A673 (cell line): ENCODE measurements at places on chromosomes 3 and 15. TPM values are rescaled to one million over a fixed set of nuclear protein-coding genes. Genes with fewer than 3 reads are reported as not detected.
A peak's percentile ranks its signal among the peaks of the same experiment; 100 is the strongest.

GRCh38 chr3:188236271-188236670 is 82.3 kb downstream of the LPP start:
- DNase-seq, result no peak
- H3K27me3 ChIP-seq, result no peaks in the 10 kb centered on the region
- no peak overlapping the region for H3K27ac ChIP-seq

GRCh38 chr3:37853691-37854413 is 7.8 kb upstream of the CTDSPL start:
- no peaks in the 10 kb centered on the region for H3K36me3 ChIP-seq
- no peaks in the 10 kb centered on the region for H3K27me3 ChIP-seq
- no peak for DNase-seq
- no peak overlapping the region for H3K4me3 ChIP-seq

DNA sequence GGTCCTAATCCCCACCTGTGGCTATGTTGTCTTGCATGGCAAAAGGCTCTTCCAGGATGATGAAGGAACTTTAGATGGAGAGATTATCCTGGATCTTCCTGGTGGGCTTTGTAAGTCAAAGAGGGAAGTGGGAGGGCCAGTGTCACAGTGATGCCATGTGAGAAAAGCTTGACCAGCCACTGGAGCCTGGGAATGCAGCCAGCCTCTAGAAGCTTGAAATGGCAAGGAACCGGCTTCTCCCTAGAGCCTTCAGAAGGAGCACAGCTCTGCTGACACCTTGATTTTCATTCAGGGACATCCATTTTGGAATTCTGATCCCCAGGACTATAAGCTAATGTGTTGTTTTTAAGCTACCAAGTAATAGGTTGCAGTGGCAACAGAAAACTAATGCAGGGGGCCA is 58.3 kb downstream of the CLEC3B start:
- H3K4me1 ChIP-seq, result no peaks in the 10 kb centered on the region
- H3K4me3 ChIP-seq, result no peak overlapping the region
- H3K36me3 ChIP-seq, result no peaks in the 10 kb centered on the region

DNA sequence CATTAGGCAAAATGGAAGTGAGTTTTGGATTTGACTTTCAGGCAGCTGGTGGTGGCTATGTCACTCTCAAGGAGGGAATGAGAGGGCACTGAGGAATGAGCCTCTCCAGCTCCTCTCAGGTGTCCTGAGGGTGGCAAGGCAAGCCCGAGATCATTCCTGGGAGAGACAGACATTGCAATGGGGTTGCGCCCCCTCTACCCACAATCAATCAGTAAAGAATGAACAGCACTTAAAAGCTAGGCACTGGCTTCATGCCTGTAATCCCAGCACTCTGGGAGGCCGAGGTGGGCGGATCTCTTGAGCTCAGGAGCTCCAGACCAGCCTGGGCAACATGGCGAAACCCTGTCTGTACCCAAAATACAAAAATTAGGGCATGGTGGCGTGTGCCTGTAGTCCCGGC is 14.1 kb upstream of the SHF start:
- H3K36me3 ChIP-seq, result no peaks in the 10 kb centered on the region
- no peak overlapping the region for H3K27ac ChIP-seq
- no peaks in the 10 kb centered on the region for H3K27me3 ChIP-seq
- H3K4me1 ChIP-seq, result peaks cover 5% of the 10 kb centered on the region

DNA sequence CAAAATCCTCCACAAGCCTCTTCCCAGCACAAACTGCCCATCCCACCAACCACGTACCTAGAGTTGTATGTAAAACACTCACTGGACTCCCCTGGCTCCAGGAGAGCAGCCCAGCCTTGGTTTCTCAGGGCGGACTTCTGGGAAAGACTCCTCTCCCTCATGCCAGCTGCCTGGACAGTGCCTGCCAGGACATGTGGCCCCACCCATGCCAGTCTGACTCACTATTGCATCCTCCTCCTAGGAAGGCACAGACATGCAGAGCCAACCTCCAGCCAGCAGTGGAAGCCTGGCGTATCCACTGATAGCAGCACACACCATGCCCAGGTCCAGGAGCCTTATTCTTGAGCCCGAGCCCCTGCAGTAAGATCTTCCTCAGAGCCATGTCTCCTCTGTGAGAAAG is 8.6 kb downstream of the PKM start:
- H3K27ac ChIP-seq, result peak overlapping the region; percentile 60
- H3K36me3 ChIP-seq, result peaks cover 71% of the 10 kb centered on the region
- H3K4me1 ChIP-seq, result peaks cover 43% of the 10 kb centered on the region
- DNase-seq, result no peak
- no peak overlapping the region for H3K4me3 ChIP-seq
- H3K27me3 ChIP-seq, result no peaks in the 10 kb centered on the region

DNA sequence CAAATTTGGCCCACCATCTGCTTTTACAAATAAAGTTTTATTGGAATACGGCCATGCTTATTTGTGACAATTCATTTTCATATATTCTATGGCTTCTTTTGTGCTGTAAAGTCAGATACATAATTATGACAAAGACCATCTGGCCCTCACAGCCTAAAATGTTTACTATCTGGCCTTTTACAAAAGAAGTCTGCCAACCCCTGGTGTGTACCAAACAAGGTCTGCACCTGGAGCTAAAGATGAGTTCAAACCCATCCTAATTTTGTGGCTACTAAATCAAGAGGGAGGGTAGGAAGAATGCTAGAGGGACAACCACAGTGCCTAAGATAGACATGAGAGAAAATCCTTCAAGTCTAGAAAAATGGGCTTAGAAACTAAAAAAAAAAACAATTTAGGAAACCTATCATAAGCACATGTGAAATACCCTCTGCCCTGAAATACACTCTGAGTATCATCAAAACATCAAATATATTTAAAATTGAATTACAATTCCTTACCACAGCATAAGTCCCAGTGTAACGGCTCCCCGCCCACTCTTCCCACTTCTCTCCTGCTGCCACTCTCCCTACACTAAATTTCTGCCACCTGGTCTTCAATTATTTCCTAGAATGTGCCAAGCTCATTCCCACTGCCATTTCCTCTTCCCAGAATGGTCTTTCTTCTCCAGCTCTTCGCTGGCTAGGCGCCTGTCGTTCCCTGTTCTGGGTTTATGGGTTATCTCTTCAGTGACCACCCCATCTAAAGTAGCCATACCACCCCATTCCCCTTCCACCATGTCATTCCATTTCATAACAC is 950.7 kb upstream of the CFAP20DC start:
- no peak overlapping the region for H3K4me3 ChIP-seq
- no peaks in the 10 kb centered on the region for H3K4me1 ChIP-seq
- no peak for DNase-seq
- H3K36me3 ChIP-seq, result no peaks in the 10 kb centered on the region
- no peaks in the 10 kb centered on the region for H3K27me3 ChIP-seq

DNA sequence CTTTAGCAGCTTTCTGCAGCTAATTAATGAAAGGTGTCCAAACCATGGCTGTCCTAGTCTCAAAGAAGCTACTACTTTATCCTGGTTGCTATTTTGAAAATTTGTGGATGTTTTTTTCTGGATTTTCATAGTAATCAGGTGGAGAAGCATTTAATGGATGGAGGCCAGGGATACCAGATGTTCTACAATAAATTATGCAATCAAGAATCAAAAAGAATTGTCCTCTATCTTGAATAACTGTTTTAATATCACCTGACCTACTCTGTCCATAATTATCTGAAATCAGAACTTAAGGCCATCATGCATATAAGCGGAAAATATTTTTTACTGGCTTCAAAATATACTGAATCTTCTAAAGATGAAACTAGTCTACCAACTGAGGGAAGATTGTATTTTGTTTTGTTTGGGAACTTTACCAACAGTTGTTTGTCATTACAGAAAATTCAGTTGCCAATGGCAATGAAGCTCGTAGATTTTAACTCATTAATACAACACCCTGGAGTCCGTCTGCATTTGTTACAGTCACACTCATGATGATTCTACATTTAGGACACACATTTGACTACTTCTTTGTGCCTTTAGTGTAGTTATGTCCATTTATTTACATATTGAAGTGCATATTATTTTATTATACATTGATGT is 762.3 kb upstream of the GRM7 start:
- DNase-seq, result no peak
- no peaks in the 10 kb centered on the region for H3K4me1 ChIP-seq
- H3K4me3 ChIP-seq, result no peak overlapping the region
- H3K36me3 ChIP-seq, result no peaks in the 10 kb centered on the region
- H3K27me3 ChIP-seq, result peaks cover 14% of the 10 kb centered on the region
- H3K27ac ChIP-seq, result no peak overlapping the region

- H3K27me3 ChIP-seq, result no peaks in the 10 kb centered on the region
- no peak overlapping the region for H3K27ac ChIP-seq
Measured at GRCh38 chr3:68256635-68257223, 602.3 kb upstream of the SUCLG2 start.

GRCh38 chr15:62545467-62546227 is 380.6 kb upstream of the C2CD4B start:
- no peak overlapping the region for H3K4me3 ChIP-seq
- H3K27me3 ChIP-seq, result no peaks in the 10 kb centered on the region
- peak; percentile 67 for DNase-seq
- H3K4me1 ChIP-seq, result peaks cover 11% of the 10 kb centered on the region

DNA sequence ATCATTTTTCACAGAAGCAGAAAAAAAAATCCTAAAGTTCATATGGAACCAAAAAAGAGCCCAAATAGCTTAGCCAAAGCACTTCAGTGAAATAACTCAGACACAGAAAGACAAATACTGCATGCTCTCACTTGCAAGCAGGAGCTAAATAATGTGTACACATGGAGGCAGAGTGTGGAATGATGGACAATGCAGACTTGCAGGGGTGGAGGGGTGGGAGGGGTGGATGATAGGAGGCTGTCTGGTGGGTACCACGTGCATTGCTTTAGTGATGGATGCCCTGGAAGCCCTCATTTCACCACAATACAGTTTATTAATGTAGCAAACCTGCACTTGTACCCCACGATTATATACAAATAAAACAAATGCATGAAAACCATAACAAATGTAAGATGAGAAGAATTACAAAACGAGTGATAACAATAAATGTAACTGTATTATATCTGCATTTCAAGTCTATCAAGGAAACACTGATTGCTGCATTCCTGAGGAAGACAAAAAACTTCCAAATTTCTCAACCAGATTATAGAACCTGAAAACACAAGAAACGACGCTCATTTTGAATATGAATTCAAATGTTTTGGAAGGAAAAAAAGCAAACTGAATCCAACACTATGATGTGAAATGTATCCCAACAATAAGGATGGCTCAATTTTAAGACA is 96.5 kb downstream of the DLG1 start:
- H3K4me1 ChIP-seq, result peaks cover 7% of the 10 kb centered on the region
- H3K27me3 ChIP-seq, result no peaks in the 10 kb centered on the region
- no peaks in the 10 kb centered on the region for H3K36me3 ChIP-seq
- DNase-seq, result no peak
- no peak overlapping the region for H3K4me3 ChIP-seq

DNA sequence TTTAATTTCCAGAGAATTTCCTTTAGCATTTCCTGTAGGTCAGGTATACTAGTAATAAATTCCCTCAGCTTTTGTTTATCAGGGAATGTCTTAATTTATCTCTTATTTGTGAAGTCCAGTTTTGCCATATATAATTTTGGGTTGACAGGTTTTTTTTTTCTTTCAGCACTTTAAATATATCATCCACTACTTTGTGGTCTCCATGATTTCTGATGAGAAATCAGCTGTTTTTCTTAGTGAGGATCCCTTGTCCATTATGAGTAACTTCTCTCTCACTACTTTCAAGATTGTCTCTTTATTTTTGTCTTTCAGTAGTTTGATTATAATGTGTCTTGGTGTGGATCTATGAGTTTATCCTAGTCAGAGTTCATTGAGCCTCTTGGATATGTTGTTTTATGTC is 105.7 kb downstream of the LRRC49 start:
- no peaks in the 10 kb centered on the region for H3K4me1 ChIP-seq
- no peak overlapping the region for H3K27ac ChIP-seq
- H3K27me3 ChIP-seq, result no peaks in the 10 kb centered on the region

DNA sequence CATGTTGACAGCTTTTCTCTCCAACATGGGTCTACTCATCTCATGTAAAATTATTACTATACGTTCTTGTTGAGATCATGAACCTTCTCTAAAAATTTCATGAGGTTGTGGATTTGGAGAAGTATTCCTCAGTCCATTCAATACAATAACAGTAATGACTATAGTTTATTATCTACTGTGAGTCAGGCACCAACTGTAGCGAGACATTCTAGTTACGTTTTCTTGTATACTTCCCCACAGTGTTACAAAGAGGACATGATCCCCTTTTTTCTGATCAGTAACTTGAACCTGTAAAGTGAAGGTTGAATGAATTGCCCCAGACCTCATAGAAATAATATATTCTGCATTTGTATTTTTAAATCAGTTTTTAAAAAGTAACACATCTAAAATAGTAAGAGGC is 76.4 kb downstream of the AKAP13 start:
- no peak for DNase-seq
- no peak overlapping the region for H3K4me3 ChIP-seq
- H3K27ac ChIP-seq, result no peak overlapping the region
- peaks cover 9% of the 10 kb centered on the region for H3K4me1 ChIP-seq
- H3K27me3 ChIP-seq, result no peaks in the 10 kb centered on the region

GRCh38 chr3:197575362-197575761 is 19.6 kb upstream of the BDH1 start:
- no peaks in the 10 kb centered on the region for H3K36me3 ChIP-seq
- no peak overlapping the region for H3K4me3 ChIP-seq
- H3K27ac ChIP-seq, result no peak overlapping the region
- H3K27me3 ChIP-seq, result no peaks in the 10 kb centered on the region
- DNase-seq, result no peak
- no peaks in the 10 kb centered on the region for H3K4me1 ChIP-seq

DNA sequence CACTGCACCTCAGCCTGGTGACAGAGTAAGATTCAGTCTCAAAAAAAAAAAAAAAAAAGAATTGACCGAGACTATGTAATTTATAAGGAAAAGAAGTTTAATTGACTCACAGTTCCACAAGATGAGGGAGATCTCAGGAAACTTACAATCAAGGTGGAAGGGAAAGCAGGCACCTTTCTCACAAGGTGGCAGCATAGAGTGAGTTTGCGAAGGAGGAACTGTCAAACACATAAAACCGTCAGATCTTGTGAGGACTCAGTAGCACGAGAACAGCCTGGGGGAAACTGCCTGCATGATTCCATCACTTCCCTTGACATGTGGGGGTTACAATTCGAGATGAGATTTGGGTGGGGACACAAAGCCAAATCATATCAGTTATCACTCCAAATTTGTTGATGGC is 380.9 kb downstream of the EDEM1 start:
- no peaks in the 10 kb centered on the region for H3K27me3 ChIP-seq
- H3K36me3 ChIP-seq, result no peaks in the 10 kb centered on the region
- H3K27ac ChIP-seq, result no peak overlapping the region
- H3K4me3 ChIP-seq, result no peak overlapping the region
- DNase-seq, result peak; percentile 8

OIP5 gene
- total RNA-seq, result 31.0 and 36.1 TPM in 2 replicates

FRMD5 gene
- 2.6 and 3.3 TPM in 2 replicates for total RNA-seq

NME9 gene
- not detected in 2 replicates for total RNA-seq

SCAP gene
- 43.4 and 48.2 TPM in 2 replicates for total RNA-seq

ACTC1 gene
- not detected in 2 replicates for total RNA-seq

CELSR3 gene
- total RNA-seq, result 1.2 and 2.1 TPM in 2 replicates

GRK7 gene
- not detected in 2 replicates for total RNA-seq

OR5K2 gene
- total RNA-seq, result not detected in 2 replicates

SCG3 gene
- total RNA-seq, result 0.21 and 0.22 TPM in 2 replicates
